ENCODE measurements at places on chromosomes 7 and 10.

DNA sequence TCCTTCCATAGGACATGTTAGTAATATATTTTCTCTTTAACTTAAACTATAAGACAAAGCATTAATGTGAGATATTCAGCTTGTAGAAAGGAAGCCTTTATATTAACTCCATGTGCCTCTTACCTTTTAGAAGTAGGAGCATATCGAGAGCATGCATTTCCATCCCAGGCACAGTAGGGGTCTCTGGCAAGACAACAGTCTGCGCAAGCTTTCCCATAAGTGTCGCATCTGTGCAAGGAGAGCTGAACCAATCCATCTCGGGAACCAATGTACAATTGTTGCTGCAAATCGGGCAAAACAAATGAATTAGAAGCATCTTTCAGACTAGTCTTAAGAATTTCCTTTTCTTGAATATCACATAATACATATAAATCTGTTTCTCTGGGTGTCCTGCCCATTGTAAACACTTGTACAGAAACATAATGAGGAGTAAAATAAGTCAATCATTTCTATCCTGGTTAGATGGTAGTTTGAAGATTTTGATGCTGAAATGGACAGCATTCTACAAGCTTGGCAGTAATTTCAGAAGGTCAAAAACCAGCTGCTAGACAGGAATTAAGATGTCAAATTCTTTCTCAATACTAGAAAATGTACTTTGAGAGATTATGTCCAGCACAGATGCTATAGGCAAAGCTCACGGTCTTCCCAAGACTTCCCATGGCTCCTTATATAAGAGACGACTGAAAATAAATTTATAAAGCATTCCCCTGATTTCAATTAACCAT is 171.8 kb downstream of the SEMA3D start:
- DNase-seq = peak; percentile 44

DNA sequence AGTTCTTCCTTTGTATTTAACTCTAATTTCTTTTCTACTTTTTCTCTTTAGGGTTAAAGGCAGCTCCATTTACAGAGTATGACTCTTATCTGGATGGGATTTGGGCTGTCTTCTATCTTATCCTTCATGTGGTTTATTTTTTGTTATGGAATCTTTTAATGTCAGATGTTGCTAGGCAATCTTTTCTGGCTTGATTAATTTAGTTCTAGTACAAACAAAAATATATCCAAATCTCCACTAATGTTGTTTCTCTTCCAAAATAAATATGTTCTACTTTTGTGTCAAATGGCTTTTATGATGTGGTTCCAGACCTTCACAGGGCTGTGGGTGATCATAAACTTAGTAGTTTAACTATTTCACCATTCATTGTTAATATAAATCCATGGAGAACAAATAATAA is 246.9 kb downstream of the AHR start:
- no peak for DNase-seq

DNA sequence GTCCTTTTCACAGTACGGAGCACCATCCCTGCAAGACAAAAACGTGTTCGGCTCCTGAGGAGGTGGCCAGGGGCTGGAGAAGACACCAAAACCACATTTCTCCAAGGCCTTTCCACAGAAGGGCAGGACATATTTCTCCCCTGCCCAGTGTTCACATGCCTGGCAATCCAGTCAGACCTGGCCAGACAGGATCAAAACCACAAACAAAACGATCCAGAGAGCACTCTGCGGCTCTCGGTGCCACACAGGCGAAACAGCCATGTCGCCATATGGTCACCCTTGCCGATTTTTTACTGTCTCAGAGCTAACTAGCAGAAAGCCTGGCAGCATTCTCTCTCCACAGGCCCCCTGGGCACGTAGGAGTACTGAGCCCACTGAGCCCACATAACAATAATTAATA is 113.0 kb downstream of the ABLIM1 start:
- DNase-seq = no peak

DNA sequence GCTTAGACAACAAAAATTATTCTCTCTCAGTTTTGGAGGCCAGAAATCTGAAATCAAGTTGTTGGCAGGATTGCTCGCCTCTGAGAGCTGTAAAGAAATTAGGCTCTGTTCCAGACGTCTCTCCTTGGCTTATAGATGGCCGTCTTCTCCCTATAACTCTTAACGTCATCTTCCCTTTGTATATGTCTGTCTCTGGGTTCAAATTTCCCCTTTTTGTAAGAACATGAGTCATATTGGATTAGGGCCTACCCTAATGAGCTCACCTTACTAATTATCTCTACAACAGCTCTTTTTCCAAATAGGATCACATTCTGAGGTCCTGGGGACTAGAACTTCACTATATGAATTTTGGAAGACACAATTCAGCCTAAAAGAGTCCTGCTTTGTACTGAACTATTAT is 22.4 kb downstream of the GALNTL5 start:
- no peak for DNase-seq

- no peak for DNase-seq
Observed at GRCh38 chr7:16889305-16889704, 7.5 kb upstream of the AGR3 start.

DNA sequence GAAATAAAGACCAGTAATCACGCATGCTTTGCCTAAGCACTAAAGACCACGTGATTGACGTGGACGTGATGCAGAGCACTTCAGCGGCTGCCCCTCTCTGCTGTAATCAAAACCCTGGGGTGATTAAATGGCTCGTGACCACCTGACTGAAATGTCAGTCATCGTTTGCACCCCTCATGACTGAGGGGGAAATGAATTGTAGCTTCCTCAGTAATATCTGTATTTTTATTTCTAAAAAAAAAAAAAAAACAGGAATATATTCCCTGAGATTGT is 148.1 kb upstream of the RSU1 start:
- DNase-seq = no peak

GRCh38 chr10:69407621-69408301 is 9.0 kb downstream of the TACR2 start:
- peak; percentile 28 for DNase-seq

GRCh38 chr7:128030263-128030653 is 979 bp downstream of the LRRC4 start:
- no peak for DNase-seq

DNA sequence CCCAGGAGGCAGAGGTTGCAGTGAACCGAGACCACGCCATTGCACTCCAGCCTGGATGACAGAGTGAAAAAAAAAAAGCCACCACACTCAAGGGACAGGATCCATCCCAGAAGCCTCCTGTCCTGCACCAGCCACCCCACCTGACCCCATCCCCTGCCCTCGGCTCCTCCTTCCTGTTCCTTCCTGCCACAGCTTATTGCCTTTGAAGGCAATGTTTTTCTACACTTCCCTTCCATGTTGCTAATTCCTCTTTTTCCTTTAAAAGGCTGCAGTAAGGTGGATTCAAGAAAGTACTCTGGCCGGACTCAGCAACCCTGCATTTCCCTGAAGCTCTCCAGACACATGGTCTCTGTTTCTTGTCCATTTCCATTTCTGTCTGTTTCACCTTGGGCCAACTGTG is 80.9 kb downstream of the FAM171A1 start:
- DNase-seq = no peak

DNA sequence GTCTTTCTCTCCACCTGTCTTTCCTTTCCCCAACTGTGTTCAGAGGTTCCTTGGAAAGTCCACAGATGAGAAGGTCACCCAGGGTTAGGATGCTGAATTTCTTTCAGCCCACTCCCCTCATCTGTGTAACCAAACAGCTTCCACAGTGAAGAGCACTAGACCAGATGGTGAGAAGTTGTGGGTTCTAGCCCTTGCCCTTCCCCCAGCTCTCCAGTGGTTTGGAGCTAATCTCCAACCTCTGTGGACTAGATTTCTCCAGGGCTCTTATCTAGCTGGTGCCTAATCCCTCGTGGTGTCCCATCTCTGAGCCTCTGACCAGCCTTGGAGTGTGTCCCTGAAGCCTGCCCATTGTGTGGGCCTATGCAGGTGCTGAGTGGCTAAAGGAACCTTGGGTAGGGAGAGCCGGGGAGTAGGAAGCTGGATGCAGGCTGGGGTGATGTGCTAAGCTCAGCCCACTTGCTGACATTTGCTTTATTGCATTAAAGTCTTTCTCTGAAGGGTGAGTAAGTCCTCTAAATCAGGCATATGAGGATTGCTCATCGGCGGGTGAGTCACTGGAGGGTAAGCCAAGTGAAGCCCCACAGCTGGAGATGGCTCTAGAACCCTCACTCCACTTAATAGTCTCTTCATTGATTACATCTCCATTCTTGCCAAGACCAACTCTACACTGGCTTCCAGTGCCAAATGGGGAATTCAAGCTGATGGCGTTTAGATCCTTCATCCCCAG is 14.9 kb downstream of the DUSP5 start:
- no peak for DNase-seq

- DNase-seq = no peak
Observed at GRCh38 chr7:137923380-137923779, 76.6 kb upstream of the DGKI start.

GRCh38 chr7:124085179-124085578 is 52.3 kb upstream of the TMEM229A start:
- peak; percentile 28 for DNase-seq

DNA sequence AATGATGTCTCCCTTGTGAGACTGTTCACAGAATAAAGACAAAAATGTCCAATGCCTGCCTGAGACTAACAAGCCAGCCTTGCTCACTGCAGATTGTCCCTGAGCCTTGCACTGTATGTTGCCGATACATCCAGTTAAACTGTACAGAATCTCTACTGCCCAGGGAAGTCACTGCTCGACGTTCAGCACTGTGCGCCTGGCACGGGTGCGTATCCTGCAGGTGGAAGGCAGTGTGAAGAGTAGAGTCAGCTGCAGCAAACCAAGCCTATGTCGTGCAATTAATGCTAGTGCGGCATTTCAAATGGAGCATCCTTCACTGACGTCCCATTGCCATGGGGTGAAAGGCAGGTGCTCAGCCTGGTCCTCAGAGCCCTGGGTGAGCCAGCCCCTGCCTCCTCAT is 132.9 kb downstream of the TNS3 start:
- DNase-seq = no peak

GRCh38 chr10:8060010-8060703 is 5.7 kb downstream of the GATA3 start:
- DNase-seq = no peak

GRCh38 chr10:63646491-63646890 is 125.3 kb downstream of the REEP3 start:
- no peak for DNase-seq

DNA sequence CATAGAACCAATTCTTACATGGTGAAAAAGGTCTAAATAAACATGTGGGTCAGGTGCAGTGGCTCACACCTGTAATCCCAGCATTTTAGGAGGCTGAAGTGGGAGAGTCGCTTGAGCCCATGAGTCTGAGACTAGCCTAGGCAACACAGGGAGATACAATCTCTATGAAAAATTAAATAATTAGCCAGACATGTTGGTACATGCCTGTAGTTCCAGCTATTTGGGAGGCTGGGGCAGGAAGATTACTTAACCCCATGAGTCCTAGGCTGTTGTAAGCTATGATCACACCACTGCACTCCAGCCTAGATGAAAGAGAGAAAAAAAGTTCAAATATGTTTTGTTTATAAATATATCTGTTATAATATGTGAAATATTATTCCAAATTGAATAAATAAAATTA is 643.6 kb downstream of the IPMK start:
- DNase-seq = no peak

- no peak for DNase-seq
Observed at GRCh38 chr10:80870282-80870681, 332.6 kb downstream of the SH2D4B start.

DNA sequence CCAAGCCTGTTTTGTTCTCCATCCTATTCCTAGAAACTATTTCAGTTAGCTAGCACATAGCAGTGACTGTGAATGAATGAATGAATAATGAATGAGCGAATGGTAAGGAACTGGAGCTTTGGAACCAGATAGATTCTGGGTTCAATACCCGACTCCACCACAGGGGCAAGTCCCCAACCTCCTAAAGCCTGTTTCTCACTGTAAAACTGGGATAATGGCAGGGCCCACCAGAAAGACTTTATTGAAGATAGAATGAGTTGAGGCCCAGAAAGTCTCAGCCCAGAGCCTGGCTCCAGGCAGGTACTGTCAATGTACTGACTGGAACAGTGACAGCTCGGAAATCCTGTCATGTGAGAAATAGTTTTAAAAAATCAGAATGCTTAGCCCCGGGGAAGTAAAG is 1.1 kb upstream of the CDH23 start:
- no peak for DNase-seq

GRCh38 chr7:40239755-40240303 is 105.0 kb downstream of the SUGCT start:
- no peak for DNase-seq

GRCh38 chr10:83932245-83932644 is 207.1 kb upstream of the GHITM start:
- DNase-seq = no peak

GRCh38 chr10:90958781-90959180 is 37.9 kb upstream of the ANKRD1 start:
- no peak for DNase-seq

DNA sequence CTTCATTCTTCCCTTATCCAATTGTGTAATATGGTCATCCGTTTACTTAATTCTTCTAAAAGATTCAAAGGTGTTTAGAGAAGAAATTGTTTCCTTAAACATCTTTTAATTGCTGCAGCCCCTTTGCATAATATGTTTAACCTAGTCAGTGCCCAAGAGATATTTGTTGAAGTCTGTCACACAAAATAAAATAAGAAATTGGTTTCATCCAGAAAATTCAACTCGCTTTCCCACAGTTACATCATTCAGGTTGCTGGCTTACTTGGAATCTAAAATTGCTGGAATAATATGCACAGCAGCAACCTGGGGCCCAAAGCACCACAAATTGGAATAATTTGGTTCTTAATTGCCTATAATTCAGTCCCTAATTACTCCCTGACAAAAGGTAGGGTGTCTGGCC is 155.1 kb upstream of the ETV1 start:
- no peak for DNase-seq

DNA sequence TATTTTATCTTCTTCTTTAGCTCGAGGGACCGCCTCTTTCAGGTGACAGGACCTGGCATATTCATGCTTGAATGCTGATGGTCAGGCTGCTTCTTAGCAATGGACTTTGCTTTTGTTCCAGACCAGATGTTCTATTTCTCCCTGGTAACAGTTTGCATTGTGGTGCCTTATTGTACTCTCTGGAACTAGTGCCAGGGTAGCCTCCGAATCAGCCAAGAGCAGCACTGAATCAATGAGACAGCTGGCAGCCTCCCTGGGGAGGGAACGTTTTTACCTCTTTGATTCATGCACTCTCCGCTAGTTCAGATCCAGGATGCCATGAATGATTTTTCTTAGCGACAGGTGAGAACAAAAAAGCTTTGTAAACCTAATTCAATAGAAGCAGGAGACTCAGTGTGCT is 54.1 kb upstream of the NXPH1 start:
- no peak for DNase-seq

GRCh38 chr7:102208826-102209225 is 77.8 kb upstream of the SH2B2 start:
- no peak for DNase-seq

DNA sequence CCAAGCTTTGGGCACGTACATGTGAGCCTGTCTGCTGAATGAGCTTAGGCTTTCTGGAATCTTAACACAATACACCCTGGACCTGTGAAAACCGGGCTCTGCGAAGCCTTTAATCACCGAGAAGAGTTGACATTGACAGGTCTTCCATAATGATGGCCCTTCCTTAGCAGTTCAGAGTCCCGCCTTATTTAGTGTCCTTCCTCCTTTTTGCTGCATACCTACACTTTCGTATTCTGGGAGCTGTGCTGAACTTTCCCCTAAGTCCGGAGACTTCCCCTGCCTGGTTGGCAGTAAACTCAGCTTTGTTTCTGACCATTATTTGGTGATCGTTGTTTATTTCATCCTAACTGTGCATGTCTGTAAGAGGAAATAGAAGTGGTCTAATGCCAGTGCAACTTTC is 212.0 kb downstream of the CAMK1D start:
- no peak for DNase-seq

- DNase-seq = no peak
Observed at GRCh38 chr7:41058986-41059741, 643.7 kb downstream of the INHBA start.

Measured in right hindlimb (tissue), 1 donor.